ENCODE measurements at places on chromosomes 2 and 18.

DNA sequence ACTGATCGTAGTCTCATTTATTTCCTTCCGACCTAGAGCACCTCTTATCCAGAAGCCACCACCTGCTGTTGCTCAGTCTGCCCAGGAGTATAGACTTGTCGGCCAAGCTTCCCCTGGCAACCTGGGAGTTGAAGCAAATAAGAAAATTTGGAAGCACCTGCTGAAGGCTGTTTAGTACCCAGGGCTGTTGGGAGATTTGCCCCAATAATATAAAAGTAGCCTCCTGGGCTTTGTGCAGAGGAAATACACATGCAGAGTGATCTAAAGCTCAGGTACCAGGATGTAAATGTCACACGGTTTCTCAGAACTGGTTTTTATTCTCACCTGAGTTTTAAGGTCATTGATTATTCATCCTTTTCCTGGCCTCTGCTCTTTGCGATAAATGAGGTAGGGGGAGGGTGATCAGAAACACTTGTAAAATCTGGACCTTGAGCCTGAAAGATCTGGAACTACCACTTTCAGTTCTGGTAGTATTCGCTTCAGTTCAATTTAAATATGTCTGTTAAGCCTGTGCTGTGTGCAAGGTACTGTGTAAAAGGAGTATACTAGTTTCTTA, 789 bp upstream of the COX7A2L start:
- DNase-seq = peak; percentile 17

- DNase-seq = peak; percentile 47
These were observed 35.5 kb upstream of the SLC35F5 start for GRCh38 chr2:113791697-113792590.

DNA sequence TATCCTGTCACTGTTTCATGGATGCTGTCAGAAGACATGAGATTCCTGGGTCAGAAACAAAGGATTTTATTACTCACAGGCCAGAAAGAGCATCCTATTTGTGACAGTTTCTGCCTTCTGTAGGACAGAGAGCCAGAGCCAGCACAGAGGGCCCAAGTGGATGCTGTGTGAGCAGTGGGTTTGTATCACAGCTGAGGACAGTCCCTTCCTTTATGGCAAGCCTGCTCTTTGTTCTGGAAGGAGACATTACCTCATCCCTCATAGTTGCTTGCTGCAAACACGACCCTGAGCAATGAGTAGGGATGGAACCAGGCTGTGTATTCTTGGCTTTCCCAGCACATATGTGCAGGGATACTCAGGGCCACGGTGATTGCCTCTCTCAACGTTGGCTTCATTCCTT, 41.6 kb downstream of the ARHGEF4 start:
- no peak for DNase-seq

DNA sequence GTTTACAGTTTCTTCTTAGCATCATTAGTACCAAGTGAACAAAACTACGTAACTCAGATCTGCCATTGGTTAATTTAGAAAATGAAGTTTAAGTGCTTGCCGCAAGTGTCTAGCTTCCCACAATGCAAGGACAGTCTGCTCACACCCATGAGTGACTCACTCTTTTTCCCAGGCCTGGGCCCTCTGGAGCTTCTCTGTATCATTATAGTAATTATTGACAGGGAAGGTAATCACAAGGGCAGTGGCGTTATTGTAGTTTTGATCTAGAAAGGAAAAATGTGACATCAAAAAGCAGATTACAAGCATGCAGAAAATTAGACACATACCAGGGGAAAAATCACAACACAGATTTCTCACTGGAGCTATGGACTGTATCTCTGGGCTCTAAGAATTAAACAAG, 38.5 kb downstream of the NPC1 start:
- DNase-seq = no peak

DNA sequence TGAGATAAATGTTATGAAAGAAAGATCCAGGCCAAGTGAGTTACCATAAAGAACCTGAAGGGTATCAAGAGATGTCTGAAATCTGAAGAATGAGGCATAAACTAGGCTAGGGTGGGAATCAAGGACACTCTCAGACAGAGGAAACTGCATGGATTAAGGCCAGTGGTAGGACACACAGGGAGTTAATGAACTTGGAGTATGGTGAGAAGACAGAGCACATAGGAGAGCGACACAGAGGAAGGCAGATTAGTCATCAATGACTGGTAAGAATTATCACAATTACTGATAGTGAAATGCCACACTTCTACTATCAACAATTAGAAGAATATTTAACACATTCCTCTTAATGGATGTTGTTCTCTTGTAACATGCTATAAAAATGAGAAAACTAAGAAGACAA, 76.9 kb downstream of the TTC21B start:
- no peak for DNase-seq

- DNase-seq = no peak
These were observed 109.3 kb downstream of the CHST9 start for GRCh38 chr18:27075828-27076227.

DNA sequence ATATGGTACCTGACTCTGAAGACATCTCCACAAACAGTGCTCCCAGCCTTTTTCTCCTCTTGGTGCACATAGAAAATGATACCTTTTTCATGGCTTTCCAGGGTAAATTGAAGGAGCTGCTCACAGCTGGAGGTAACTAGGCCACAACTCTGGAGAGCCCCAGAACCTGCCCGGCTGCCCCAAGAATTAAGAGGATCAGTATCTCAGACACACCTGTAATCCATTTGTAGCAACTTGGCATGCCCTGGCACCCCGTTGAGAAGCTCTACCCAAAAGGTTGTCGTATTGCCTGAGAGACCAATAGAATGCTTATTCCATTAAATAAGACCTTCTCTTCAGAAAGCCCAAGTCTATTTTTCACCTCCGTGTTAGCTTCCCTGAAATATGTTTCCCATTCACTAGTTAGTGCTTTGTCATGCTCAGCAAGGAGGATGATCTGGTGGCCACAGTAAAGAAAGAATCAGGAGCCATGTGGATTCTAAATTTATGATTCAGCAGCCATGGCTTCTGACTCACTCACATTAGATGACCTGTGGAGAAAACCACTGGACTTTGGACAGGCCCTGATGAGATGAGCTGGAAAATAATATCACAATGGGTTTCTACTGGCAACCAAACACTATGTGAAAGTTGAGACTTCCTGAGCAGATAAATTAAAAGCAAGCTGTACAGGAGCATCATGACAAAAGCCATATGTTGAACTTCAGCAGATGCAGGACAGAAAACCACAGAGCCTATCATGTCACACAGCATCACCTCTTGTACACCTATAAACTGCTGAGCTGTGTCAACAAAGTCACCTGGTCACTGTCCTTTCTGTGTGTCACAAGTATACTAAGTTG, 253.3 kb upstream of the OSR1 start:
- DNase-seq = no peak

- DNase-seq = no peak
These were observed 549 bp downstream of the MRPL35 start for GRCh38 chr2:86199834-86200177.

DNA sequence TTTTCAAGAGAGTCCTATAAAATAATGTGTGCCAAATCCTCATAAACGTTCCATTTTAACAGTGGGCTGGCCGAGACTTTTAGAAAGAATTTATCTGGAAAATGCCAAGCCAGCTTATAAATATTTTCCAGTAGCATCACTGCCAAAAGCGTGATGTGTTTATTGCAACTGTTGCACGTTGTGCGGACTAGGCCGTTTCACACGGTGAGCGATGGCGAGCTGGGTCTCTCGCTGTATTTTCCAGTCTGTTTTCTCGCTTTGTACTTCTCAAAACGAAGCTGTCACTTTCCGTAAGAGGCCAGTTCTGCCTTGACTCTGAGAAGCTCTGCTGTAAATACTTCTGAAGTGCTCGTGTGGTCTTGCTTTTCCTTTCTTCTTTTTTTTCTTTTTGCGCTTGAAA, 65.0 kb upstream of the ZNF236 start:
- no peak for DNase-seq

- DNase-seq = no peak
These were observed 136.7 kb upstream of the CXCR4 start for GRCh38 chr2:136254681-136255080.

DNA sequence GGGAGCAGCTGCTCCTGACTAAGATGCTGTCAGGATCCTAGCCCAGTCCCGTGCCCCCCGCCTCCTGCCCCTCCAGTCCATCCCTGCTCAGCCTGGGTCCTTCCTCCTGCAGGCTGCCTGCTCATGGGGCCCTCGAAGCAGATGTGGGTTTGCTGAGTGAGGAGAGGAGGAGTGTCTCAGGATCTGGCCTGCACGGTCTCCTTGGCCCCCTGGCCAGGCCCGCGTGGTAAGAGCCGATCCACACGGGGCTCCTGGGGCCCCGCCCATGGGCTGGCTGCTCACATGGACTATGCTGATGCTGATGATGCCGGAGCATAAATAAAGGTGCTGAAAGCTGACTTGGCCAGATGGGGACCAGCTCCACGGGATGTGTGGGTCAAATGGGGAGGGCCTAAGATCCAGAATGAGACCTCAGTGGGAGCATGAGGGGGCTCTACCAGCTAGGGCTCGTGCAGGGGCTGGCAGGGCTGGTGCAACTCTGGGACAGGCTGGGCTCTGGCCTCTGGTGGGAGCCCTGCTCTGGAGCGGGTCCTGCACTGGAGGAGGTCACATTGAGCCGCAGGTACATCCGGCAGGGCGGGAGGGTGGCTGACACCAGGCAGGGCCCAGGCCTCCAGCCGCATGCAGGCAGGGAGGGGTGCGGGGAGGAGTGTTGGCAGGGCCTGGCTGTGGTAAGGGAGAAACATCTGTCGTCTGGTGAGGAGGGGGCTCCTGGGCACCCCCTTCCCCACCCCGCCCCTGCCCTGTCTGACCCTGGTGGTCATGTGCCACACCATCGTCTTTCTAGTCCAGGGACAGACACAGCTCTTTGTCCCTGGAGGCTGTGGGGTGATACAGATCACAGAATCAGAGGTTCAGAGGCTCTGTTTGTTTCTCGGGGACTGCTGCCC, 275.3 kb upstream of the HDAC4 start:
- no peak for DNase-seq

DNA sequence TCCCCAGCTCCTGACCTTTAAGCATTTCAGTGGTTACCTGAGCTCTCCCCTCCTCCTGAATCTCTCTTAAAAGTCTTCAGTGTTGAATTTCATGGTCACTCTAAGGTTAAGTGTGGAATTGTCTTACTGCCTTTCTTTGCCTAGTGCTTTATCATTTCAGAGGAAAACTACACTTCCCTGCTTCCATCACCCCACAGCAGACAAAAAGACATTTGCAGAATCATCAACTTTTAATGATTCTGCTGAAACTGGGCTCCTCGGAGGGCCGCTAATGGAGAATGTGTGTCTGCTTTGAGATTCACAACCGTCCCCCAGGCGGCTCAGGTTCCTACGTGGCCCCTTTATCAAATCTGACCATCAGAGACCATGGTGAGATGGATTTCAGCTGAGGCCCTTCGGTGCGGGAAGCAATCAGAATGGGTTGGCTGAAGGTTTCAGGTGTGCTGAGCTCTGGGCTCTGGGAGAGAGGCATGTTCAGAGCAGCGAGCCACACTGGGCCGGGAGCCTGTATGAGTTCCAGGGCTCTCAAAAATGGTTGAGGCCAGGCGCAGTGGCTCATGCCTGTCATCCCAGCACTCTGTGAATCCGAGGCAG, 41.9 kb upstream of the TBC1D8 start:
- no peak for DNase-seq

DNA sequence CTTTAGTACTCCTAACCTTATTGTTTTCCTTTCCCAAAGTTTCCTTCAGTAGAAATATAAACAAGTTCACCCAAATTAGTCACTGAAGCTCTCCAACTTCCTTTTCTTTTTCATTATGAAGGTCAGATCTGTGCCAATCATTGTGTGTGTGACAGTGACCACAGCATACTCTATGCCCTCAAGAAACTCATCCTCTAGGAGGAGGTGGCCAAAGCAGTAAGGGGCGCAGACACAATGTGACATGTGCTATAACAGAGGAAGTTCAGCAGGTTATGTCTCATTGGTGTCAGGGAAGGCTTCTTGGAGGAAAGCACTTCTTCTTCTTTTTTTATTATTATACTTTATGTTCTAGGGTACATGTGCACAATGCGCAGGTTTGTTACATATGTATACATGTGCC, 60.0 kb upstream of the PSME4 start:
- no peak for DNase-seq

DNA sequence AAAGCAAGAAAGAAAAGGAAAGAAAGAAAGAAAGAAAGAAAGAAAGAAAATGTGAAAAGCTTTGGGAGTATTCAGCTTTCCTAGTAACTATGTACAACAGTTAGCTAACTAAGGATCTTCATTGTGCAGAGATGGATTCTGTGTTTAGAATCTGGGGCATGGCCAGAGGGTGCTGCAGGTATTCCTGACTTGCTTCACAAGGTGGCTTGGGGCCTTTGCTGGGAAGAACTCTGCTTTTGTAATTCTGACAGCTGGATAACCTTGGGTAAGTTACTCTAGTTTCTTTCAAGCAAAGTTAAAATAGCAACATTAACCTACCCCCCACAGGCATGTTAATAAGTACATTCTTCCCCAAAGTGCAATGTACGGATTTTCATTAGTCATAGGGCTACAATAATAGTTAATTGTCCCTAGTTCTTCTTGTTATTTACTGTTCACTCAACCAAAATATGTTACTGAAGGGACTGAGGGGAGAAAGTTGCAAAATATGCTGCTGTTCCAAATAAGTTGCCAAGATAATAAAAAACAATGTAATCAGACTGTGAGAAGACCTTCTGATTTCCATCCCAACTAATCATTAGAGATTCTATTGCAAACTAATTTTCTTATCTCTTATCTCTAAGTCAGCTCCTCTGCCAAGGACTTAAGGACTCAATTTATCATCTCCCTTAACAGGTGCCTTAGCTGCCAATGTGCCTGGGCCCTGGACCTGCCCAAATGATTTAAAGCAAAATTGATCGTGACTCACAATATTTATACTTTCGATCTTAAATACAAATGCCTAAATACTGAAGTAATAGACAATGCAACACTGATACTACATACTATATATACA, 50.3 kb downstream of the SERPINB8 start:
- DNase-seq = no peak

Data from GM20000 (cell line).